Right cardiac atrium (tissue), 5 donors: ENCODE measurements at places on chromosomes 3 and 15. TPM values are rescaled to one million over a fixed set of nuclear protein-coding genes. Genes with fewer than 3 reads are reported as not detected.
A peak's percentile ranks its signal among the peaks of the same experiment; 100 is the strongest.

CX3CR1 gene
- 0.20 TPM for polyA plus RNA-seq

CD200R1 gene
- 0.14 TPM for polyA plus RNA-seq

DNA sequence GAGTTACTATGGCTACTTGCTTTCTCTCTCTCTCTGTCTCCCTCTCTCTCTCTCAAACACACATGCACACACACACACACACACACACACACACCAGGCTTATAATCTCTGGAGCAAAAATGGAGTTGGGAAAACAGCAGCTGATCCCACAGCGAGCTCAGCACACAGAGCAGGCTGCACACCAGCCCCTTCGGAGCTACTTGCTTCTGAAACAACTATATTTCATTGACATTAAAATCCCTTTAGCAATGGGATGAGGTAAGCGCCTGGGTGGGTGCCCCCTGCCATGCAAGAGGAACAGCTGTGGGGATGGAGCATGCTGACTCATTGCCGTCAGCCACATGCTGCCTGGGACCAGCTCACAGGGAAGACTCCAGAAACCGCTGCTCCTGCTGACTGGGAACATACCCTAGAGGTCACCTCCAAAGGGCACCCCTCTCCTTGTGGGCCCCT, 45.7 kb downstream of the B3GNT5 start:
- peak; percentile 80 for DNase-seq

DNA sequence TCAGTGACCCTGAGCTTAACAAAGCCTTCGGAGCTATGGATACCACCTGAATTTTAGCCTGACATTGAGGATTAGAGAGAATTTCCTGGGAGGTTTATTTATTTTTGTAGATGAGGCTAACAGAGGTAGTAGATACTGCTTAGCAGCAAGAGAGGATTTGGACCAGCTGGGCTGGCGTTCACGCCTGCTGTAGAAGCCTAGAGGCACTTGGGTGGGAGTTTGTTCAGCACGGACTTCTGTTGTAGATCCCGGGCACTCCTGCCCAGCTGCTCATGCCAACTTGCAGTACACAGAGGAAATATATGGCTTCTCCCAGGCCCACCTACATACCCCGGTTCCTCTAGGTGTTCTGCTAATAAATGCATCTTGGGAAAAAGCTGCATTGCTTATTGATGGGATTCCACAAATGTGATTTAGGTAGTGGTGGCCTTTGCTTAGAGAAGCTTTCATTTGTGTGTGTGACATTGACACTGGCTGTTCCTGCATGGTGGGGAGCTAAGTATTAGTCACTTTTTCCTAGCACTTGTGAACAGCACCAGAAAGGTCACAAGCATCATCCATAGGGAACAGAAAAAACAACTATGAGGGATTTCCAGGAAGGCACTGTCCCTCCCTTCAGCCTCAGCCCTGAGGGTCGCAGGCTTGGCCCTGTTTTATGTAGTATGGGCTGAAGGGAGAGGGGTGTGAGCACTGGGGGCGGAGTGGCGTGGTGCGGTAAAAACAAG, 324.8 kb upstream of the LRRFIP2 start:
- no peak for DNase-seq

GRCh38 chr3:178381971-178382448, 154.2 kb upstream of the KCNMB2 start:
- no peak for DNase-seq

DNA sequence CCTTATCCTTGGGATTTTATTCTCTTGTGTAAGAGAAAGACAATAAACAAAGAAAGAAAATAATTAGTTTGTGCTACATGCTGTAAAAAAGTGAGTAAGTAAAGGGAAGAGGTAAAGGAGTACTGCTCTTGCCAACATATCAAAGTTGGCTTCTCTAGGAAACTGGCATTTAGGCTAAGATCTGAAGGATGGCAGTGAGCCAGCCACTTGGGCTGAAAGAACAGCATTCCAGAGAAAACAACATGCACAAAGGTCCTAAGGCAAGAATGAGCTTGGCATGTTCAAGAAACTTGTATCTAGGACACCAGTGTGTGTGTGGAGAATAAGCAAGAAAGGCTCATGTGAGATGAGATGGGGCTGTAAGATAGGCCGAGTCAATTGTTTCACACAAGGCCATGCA, 245.5 kb upstream of the MANF start:
- no peak for DNase-seq

- DNase-seq: no peak
Measured at GRCh38 chr3:28595372-28595771, 246.7 kb upstream of the AZI2 start.

DNA sequence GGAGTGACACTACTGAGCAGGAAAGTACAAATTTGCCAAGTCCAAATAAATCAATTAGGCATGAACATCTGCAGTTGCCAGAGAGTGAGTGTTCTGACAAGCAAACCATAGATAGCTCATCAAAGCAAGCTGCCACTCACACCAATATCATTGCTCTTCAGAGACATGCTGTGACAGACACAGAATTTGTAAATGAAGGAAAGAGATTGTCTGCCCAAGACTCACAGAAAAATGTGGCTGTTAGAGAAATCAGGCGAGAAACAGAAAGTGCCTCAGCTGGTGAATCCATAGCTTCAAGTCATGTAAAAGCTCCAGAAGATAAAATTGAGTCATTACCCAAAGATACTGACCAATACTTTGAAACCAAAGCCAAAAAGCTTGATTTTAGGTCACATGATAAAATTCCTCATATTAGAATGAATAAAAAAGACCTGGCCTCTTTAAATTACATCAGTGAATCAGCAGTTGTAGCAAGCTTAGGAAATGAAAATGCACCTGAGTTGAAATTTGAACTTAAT, 50.8 kb downstream of the CRYBG3 start:
- DNase-seq: no peak

DNA sequence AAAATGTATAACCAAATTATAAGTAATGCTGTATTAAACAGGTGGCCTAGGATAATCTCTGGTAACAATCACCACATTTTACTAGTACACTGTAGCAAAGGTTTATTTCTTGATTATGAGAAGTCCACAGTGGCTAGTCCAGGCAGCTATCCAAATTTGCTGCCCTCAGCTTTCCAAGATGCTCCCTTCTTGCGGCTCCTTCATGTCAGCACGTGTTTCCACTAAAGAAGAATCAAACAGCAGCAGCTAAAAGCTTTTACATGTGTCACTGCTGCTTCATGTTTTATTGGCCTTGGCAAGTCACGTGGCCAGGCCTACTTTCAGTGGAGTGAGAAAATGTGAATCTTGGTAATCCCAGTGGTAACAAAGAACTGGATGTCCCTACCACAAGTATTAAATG, 5.6 kb upstream of the RBMS3 start:
- DNase-seq: peak; percentile 66

DNA sequence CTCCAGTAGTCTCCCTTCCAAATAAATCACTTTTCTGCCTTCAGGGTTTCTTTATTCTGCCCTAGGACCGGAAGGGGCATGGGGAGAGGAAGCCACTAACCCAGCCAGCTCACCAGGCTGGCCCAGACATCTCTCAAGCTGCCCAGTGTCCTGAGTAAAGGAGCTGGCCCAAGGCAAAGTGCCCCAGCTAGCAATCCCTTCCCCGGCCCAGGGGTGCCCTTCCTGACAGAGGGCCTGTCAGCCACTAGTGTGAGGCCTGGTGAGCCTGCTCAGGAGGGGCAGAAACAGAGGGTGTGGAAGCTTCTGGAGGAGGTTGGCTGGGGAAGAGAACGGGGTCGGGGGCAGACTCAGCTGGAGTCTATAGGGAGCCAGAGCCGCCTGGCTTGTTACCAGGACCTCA, 22.2 kb downstream of the SHF start:
- peak; percentile 47 for DNase-seq

DNA sequence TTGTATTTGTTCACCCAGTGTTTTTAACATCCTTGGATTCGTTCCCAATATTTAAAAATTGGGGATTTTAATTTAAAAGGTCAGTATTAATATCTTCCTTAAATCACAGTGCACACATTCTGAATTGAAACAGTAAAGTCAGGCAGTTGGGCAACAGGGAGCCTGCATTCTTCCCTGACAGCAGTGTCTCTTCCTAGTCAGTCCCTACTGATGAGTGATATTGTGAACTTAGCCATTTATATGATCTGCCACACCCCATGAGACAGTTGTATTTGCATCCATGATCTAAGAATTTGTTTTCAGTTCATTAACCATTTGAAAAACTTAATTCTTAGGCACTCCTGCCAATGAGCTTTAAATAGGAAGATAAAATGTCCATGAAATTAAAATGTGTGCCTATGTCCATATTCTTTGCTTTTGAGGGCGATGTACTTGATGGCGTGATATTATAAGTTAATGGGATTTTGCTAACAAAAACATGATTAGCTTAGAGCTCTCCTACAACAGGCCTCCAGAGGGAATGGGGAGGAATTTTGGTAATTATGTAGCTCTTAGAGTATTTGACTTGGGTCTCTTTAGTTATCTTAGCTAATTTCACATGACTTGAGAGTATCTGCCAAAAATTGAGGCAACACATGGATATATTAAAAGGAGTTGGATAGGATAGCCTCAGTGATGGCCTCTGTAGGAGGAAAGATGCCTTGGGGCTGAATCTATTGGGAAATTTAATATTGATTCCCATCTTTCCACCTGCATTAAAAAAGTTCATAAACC, 219.3 kb downstream of the PTPRG start:
- no peak for DNase-seq

TPRA1 gene
- polyA plus RNA-seq: 17.9 TPM

VWA5B2 gene
- polyA plus RNA-seq: 0.07 TPM

GRCh38 chr3:159786489-159787177, 202.0 kb upstream of the IL12A start:
- DNase-seq: no peak

GRCh38 chr3:123341871-123342630, 106.8 kb downstream of the ADCY5 start:
- DNase-seq: no peak

SNAPC5 gene
- polyA plus RNA-seq: 60.8 TPM

FMN1 gene
- 0.63 TPM for polyA plus RNA-seq

DNA sequence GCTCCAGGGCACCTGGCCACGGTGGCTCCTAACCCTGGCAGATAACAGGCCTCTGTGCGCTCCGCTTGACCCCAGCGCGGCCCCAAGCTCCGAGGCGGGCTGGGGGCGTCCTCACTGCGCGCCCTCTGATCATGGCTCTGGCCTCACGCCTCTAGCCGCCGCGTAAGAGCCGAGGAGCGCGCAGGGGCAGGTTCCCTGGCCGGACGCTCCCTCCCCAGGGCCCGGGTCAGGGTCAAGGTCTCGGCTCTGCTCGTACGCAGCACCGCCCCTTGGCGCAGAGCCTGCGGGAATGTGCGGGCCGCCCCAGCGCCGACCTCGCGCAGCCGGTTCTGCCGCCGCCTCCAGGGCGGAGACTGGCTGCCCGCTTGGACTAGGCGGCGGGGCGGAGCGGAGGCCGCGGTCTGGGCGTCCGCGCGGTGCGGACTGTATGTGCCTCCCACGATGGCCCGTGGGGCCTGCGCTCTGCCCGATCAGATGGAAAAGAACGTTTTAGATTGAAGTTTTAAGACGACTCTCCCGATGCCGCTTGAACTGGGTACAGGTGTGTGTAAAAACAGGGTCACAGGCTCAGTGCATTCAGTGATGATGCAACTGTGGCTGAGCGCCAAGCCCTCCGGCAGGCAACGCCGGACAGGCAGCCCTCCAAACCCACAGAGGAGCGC, 40.8 kb downstream of the CHST14 start:
- peak; percentile 94 for DNase-seq

DNA sequence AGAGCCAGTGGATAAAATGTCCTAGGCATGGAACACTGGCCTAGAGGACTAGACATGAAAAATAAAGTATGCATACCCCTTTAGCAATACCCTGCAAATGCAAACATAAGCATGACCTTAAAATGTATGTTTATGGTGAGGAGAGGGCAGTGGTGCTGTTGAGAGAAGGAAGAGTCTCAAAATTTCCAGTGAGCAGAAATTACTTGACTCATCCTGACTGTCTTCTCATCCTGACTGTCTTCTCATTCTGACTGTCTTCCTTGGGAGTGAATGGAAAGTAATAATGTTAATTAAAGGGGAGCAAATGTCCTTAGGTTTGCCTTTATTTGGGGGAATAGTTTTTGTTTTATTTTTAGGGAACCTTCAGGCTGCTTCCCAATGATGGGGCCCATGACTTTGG, 121.5 kb upstream of the GALNT15 start:
- no peak for DNase-seq

DNA sequence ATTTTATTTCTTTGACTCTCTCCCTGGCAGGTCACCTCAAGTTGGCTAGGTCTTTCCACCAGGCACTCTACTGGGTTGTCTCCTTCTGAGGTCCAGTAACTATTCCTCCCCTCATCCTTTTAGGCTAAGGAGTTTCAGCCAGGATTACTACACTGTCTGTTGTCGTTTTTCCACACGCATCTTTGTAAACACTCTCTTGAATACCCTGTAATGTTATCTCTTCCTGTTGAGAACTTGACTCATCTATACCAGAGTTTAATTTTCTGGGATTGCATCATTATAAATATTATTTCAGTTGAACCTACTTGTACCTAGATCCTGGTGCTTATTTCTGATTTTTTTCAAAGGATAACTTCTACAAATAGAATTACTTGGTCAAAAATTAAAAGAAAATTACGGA, 138.3 kb downstream of the SQOR start:
- no peak for DNase-seq

- DNase-seq: no peak
Measured at GRCh38 chr15:66921319-66921915, 144.0 kb upstream of the SMAD3 start.

CLDN16 gene
- polyA plus RNA-seq: 0.05 TPM

- no peak for DNase-seq
Measured at GRCh38 chr3:144457758-144458157, 486.1 kb downstream of the DIPK2A start.

DNA sequence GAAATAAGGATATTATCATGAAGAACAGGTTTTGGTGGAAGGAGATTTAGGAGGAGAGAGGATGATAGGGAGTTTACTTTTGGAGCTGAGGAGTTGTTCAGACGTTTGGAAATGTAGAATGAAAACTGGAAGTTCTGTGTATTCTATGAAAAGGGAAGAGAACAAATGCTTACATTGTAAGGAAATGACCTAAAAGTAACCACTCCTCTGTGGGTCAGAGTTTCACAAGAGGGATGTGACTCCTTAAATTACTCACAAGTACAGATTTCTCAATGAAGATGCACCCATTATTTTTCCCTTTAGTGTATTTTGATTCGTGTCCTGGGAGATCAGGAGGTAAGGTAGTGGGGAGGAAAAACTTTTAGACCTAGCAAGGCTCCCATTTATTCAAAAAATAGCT, 4.0 kb downstream of the RNF13 start:
- no peak for DNase-seq

BAHD1 gene
- 11.6 TPM for polyA plus RNA-seq
